ENCODE measurements at places on chromosomes 4 and X. TPM values are rescaled to one million over a fixed set of nuclear protein-coding genes. Genes with fewer than 3 reads are reported as not detected.

GRCh38 chrX:68995780-68996551 is 167.1 kb downstream of the EFNB1 start:
- H3K36me3 ChIP-seq, result no peaks in the 10 kb centered on the region
- H3K4me1 ChIP-seq, result peaks cover 5% of the 10 kb centered on the region
- H3K4me3 ChIP-seq, result peak overlapping the region; percentile 18
- H3K27me3 ChIP-seq, result no peaks in the 10 kb centered on the region
- DNase-seq, result peak; percentile 65

GRCh38 chr4:13285336-13285735 is 198.8 kb downstream of the RAB28 start:
- H3K27ac ChIP-seq, result no peak overlapping the region
- no peak overlapping the region for H3K4me3 ChIP-seq
- no peaks in the 10 kb centered on the region for H3K4me1 ChIP-seq
- DNase-seq, result no peak

GRCh38 chr4:102193145-102193544 is 152.1 kb downstream of the SLC39A8 start:
- H3K4me3 ChIP-seq, result no peak overlapping the region
- no peaks in the 10 kb centered on the region for H3K36me3 ChIP-seq
- DNase-seq, result no peak
- H3K27ac ChIP-seq, result no peak overlapping the region
- H3K27me3 ChIP-seq, result no peaks in the 10 kb centered on the region

- no peak overlapping the region for H3K4me3 ChIP-seq
- no peak for DNase-seq
- no peaks in the 10 kb centered on the region for H3K36me3 ChIP-seq
- no peaks in the 10 kb centered on the region for H3K4me1 ChIP-seq
- no peaks in the 10 kb centered on the region for H3K27me3 ChIP-seq
- H3K27ac ChIP-seq, result no peak overlapping the region
These were observed 214.7 kb upstream of the INTU start for GRCh38 chr4:127417885-127418535.

GRCh38 chr4:73735231-73735630 is 5.1 kb upstream of the CXCL8 start:
- H3K4me3 ChIP-seq, result no peak overlapping the region
- DNase-seq, result no peak
- peaks cover 6% of the 10 kb centered on the region for H3K4me1 ChIP-seq
- H3K36me3 ChIP-seq, result no peaks in the 10 kb centered on the region
- H3K27me3 ChIP-seq, result no peaks in the 10 kb centered on the region

GRCh38 chrX:136431625-136432024 is 56.1 kb upstream of the BRS3 start:
- no peak for DNase-seq
- H3K27me3 ChIP-seq, result no peaks in the 10 kb centered on the region
- no peaks in the 10 kb centered on the region for H3K36me3 ChIP-seq
- H3K4me3 ChIP-seq, result no peak overlapping the region

DNA sequence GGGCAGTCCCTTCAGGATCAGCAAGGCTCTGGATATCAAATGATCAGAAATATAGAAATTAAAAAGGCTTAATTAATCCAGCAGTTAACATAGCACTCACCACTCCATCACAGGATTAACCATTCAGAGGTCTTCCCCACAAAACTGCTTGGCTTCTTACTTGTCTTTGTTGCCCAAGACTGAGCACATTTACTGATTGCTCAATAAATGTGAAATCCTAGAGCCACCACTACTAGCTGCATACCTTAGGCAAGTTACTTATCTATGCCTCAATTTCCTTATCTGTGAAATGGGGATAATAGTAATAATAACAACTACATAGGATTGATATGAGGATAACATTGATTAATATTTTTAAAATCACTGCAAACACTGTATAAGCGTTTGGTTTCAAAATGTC is 124.2 kb downstream of the ARHGAP6 start:
- DNase-seq, result no peak
- no peaks in the 10 kb centered on the region for H3K36me3 ChIP-seq
- peak overlapping the region; percentile 28 for H3K27ac ChIP-seq
- peaks cover 7% of the 10 kb centered on the region for H3K4me1 ChIP-seq

DNA sequence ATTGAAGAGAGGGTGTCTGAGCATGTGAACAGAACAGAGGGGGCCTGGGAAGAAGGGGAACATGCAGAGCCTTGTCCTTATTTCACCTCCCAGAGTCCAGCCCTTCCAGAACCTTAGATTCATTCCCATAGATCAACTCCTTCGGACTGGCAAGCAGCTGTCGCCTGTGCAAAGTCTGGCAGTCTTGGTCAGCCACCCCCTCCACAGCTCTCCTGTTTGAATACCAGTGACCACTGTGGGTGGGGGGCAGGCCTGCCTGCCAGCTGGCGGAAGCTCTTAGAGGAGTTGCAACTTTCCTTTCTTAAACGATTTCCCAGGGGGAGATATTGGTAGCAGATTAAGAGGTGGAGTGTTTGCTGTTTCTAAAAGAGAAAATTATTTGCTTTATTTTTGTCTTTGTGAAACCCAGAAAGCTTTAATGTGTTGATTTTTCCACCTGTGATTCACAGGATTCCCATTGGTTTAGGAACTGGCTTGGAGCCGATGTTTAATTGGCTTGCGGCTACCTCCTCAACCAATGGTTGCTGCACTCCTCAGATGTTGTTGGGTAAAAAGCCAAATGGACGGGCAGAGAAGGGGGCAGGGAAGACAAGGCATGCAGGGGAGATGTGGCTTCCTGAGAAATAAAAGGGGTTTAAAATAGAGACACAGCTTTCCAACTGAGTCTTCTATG is 62.2 kb upstream of the PRPS1 start:
- no peaks in the 10 kb centered on the region for H3K36me3 ChIP-seq
- H3K4me3 ChIP-seq, result no peak overlapping the region
- no peaks in the 10 kb centered on the region for H3K4me1 ChIP-seq
- DNase-seq, result no peak
- H3K27ac ChIP-seq, result no peak overlapping the region

DNA sequence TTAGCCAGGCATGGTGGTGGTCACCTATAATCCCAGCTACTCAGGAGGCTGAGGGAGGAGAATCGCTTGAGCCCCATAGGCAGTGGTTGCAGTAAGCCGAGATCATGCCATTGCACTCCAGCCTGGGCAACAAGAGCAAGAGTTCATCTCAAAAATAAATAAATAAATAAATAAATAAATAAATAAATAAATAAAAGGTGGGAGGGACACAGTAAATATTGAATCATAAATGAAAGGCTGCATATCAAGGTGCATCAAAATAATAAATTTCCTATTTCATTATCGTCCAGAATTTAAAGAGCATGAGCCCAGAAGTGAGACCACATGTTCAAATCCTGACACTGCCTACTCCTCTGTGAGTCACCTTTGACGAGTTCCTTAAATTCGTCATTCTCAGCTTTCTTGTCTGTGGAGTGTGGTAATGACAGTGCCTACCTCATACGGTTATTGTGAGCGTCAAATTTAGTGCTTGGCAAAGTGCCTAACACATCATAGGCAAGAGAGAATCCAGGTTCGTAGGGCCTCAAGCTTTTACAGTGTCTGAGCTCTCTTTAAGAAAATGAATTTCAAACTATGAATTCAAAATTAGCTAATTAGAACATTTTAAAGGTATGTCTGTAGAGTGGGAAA is 49.9 kb downstream of the IL15 start:
- no peak for DNase-seq
- no peaks in the 10 kb centered on the region for H3K36me3 ChIP-seq
- H3K27ac ChIP-seq, result no peak overlapping the region
- no peak overlapping the region for H3K4me3 ChIP-seq
- peaks cover 4% of the 10 kb centered on the region for H3K4me1 ChIP-seq
- H3K27me3 ChIP-seq, result no peaks in the 10 kb centered on the region

- H3K4me3 ChIP-seq, result no peak overlapping the region
- H3K27me3 ChIP-seq, result peaks cover 3% of the 10 kb centered on the region
- no peak overlapping the region for H3K27ac ChIP-seq
- H3K36me3 ChIP-seq, result no peaks in the 10 kb centered on the region
These were observed 49.5 kb upstream of the STOX2 start for GRCh38 chr4:183855323-183856190.

GRCh38 chr4:59644765-59645164 is 1555.4 kb upstream of the ADGRL3 start:
- no peak overlapping the region for H3K4me3 ChIP-seq
- no peaks in the 10 kb centered on the region for H3K4me1 ChIP-seq
- DNase-seq, result no peak
- H3K27ac ChIP-seq, result no peak overlapping the region
- H3K36me3 ChIP-seq, result no peaks in the 10 kb centered on the region
- H3K27me3 ChIP-seq, result no peaks in the 10 kb centered on the region

DNA sequence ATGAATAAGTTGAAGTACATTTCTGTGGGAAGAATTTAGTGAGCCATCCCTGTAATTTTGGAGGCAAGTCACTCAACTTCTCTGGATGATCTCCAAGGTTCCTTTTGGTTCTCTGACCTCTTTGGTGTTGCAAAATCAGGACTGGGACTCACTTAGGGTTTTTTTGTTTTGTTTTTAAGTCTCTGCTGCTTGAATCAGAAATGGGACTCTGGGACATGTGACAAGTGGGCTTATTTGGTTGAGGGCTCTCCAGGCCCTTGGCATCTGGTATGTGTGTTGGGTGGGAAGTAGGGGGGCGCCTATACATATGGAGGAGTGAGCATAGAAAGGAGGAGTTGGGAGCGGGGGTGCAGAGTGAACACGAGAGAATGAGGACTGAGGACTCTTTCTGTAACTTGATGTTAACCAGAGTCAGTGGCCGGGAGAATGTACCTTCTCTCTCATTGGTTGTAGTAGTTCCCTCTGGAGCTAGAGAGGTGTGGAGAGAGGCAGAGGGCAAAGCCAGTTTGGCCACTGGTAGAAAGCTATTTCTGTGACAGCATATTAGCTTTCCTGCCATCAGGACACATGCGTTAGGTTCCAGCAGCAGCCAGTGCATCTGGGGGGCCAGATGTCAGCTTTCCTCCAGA is 1.9 kb downstream of the ARHGAP10 start:
- H3K4me3 ChIP-seq, result peak overlapping the region; percentile 93
- H3K4me1 ChIP-seq, result peaks cover 48% of the 10 kb centered on the region
- DNase-seq, result peak; percentile 17
- no peaks in the 10 kb centered on the region for H3K27me3 ChIP-seq
- H3K36me3 ChIP-seq, result no peaks in the 10 kb centered on the region

DNA sequence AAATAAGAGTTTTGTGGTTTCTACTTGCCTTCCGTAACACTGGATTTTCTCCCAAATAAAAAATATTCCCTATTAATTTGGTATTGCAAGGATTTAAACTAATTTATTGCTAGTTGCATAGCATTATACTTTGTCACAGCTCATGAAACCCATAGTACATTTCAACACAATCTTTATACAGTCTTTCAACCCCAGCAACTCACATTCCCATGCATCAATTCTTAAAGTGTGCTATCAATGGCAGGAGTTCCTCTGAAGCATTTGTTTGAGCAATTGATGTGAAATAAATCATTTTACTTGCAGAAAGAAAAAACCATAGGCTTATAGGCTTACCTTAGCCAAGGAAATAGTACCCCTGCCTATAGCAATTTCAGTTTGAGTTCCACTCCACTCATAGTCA is 251.9 kb downstream of the PAPSS1 start:
- no peak for DNase-seq
- no peaks in the 10 kb centered on the region for H3K4me1 ChIP-seq
- no peak overlapping the region for H3K27ac ChIP-seq
- no peak overlapping the region for H3K4me3 ChIP-seq
- H3K27me3 ChIP-seq, result no peaks in the 10 kb centered on the region
- no peaks in the 10 kb centered on the region for H3K36me3 ChIP-seq

- no peaks in the 10 kb centered on the region for H3K36me3 ChIP-seq
- H3K27me3 ChIP-seq, result no peaks in the 10 kb centered on the region
- H3K4me3 ChIP-seq, result no peak overlapping the region
- no peaks in the 10 kb centered on the region for H3K4me1 ChIP-seq
- DNase-seq, result no peak
These were observed 816.4 kb upstream of the FRG1 start for GRCh38 chr4:189124149-189124758.

DNA sequence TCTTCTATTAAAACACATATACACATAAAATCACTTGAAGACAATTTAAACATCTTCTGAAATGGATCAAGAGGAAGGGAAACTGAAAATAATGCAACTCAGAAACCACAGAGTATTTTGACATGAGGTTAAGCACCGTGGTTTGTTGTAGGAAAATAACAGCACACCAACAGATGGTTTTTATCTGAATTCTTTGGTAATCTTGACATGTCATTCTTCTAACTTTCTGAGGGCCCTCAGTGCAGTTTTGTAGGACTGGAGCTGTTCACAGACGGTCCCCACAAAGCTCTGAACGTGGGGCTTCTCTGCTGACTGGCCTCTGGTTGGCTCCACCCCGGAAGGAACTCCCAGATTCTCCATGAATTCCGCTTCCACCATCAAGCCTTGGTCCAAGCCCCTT is 16.0 kb upstream of the TLR8 start:
- H3K27ac ChIP-seq, result no peak overlapping the region
- H3K27me3 ChIP-seq, result no peaks in the 10 kb centered on the region
- no peaks in the 10 kb centered on the region for H3K4me1 ChIP-seq
- H3K4me3 ChIP-seq, result no peak overlapping the region
- H3K36me3 ChIP-seq, result no peaks in the 10 kb centered on the region
- no peak for DNase-seq

DNA sequence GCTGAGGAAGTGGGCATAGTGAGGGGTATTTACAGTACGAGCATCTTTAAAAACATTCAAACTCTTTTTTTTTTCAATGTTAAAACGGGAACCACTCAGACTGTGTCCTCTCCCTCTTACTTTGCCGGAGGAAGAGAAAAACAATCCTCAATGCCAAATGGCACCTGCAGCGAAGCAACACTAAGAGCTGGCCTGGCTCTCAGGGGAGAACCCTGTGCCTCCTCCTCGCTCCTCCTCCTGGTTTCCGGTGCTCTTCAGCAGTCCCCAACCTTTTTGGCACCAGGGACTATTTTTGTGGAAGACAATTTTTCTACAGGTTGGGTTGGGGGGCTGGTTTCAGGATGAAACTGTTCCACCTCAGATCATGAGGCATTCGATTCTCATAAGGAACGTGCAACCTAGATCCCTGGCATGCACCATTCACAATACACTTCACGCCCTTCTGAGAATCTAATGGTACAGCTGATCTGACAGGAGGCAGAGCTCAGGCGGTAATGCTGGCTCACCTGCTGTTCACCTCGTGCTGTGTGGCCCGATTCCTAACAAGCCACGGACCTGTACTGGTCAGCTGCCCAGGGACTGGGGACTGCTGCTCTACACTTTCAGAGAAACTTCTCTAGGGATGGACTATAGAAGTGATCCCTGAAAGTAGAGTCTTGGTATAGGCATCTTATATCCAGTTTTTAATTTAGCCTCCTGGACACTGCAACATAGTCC is 404.1 kb downstream of the RAPGEF2 start:
- H3K36me3 ChIP-seq, result no peaks in the 10 kb centered on the region
- H3K4me3 ChIP-seq, result no peak overlapping the region
- no peak overlapping the region for H3K27ac ChIP-seq
- no peaks in the 10 kb centered on the region for H3K4me1 ChIP-seq
- H3K27me3 ChIP-seq, result no peaks in the 10 kb centered on the region

- no peaks in the 10 kb centered on the region for H3K36me3 ChIP-seq
- DNase-seq, result no peak
- H3K27me3 ChIP-seq, result no peaks in the 10 kb centered on the region
- peak overlapping the region; percentile 87 for H3K27ac ChIP-seq
These were observed 27.0 kb upstream of the TMEM131L start for GRCh38 chr4:153438916-153439756.

The NCAPG gene
- 0.14 TPM for polyA plus RNA-seq

The NRK gene
- polyA plus RNA-seq, result not detected

The FGB gene
- not detected for polyA plus RNA-seq

The DMP1 gene
- polyA plus RNA-seq, result not detected

The GUCY1A1 gene
- 2.3 TPM for polyA plus RNA-seq

The MAGEA11 gene
- not detected for polyA plus RNA-seq

The CFAP299 gene
- polyA plus RNA-seq, result not detected

The MAGEE2 gene
- 0.01 TPM for polyA plus RNA-seq

The SLC10A6 gene
- polyA plus RNA-seq, result 0.27 TPM

The GPRASP3 gene
- polyA plus RNA-seq, result 0.52 TPM
